ENCODE measurements at places on chromosomes 2 and 18.

GRCh38 chr2:237405605-237406004 is 8.4 kb downstream of the COL6A3 start:
- no peak for DNase-seq

DNA sequence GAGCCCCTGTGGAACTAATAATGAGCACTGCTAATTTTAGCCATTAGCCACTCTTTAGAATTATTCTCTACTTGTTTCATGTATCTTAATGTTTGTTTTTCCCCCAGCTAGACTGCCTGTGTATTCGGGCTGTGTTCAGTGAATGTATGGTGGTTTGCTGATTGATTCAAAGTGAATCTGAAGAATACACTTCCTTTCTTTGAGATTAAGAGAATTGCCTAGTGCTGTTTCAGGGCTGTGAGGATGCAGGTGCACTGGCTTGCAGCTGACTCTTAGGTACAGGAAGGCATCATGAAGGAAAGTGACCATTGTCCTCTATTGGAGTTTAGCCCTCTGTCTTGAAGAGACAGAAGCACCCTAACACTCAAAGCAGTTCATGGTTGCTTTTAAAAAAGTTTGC is 138.7 kb downstream of the CERS6 start:
- DNase-seq, result no peak

- no peak for DNase-seq
Observed at GRCh38 chr18:55314615-55315237, 273.3 kb downstream of the TCF4 start.

- no peak for DNase-seq
Observed at GRCh38 chr2:164102366-164102765, 366.6 kb upstream of the FIGN start.

DNA sequence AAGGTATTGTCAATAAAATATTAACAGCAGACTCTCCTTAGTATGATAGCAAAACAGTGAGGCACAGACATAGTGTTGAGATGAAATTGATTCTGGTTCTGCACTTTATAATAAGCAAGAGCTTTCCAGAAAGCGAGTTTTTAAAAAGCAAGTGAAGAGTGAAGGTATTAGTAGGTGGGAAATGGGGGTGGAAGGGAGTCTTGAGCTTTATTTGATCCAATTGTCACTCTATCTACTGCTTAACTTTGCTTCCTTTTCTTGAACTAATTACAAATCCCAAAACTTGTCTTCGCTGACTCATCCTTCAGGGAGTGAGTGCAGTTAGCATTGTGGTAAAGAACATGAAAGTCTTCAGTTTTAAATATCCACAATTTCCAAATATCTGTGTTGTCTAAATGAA is 120.6 kb upstream of the BOD1L2 start:
- DNase-seq, result no peak
